ENCODE measurements at places on chromosomes 11 and 22.

DNA sequence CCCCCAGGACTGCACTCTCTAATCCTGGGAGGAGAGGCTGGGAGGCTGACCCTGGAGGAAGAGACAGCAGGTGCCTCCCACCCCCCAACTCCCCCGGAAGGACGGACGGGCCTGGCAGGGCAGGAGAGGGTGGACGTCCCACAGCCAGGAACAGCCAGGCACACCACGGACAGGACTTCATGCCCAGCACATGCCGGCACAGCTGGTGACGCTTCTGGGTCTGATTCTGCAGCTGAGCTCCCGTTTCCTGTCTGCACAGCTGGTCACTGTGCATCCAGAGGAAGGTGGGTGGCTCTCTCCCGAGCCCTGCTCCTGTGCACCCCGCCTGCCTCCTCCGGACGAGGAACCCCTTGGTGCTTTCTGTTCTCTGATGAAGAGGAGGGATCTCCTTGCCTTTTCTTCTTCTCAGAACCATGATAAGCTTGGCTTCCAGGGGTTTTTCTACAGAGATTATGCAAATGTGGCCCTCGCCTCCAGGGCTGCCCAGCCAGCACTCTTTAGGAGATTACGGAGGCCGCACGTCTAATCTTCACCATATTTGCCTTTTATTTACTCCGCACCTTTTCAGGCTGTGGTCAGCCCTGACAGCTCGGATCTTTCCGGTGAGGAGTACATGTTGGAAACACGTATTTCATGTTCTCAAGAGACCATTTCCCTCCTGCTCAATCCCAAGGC lies 1295.8 kb downstream of the BRD1 start:
- DNase-seq: no peak

DNA sequence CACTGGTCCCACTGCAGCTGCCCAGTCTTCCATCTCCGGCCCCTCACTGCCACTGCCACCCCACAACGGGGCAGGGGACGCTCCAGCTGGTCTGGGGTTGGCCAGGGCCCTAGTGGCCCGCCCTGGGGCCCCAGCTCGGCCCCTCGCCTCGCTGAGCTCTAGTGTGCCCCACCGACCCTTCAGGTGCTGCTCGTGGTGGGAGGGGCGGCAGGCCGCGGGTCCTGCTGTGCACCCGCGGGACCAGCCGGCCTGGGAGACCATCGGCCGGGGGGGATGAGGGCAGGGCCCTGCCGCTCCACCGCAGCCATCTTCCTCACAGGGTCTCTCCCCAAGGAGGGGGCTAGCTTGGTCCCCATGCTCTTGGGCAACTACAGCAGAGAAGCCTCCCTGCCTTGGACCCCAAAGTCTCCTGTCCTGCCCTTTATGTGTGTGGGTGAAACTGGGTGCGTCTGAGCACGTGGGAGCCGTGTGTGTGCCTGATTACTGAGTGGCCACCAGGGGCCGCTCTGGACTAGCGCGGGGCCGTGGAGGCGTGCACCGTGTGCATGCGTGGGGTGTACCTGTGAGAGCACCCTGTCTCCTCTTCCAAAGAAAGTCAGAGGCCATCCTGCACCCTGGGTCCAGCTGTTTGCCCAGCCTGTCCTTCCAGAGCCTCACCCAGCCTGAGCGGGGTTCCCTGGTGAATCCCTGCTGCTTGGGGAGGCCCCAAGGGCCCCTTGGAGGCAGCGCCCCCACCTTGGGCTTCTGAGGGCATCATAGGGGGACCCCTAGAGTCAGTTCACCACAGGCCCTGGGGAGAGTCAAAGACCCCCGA lies 6.0 kb upstream of the ACR start:
- peak; percentile 79 for DNase-seq

GRCh38 chr11:116927163-116927974 lies 89.9 kb upstream of the APOA1 start:
- no peak for DNase-seq

- no peak for DNase-seq
Measured at GRCh38 chr11:96781082-96781481, 391.3 kb downstream of the JRKL start.

GRCh38 chr11:86592047-86592591 lies 80.3 kb downstream of the ME3 start:
- DNase-seq: no peak

GRCh38 chr11:92711926-92712325 lies 257.5 kb upstream of the MTNR1B start:
- no peak for DNase-seq

DNA sequence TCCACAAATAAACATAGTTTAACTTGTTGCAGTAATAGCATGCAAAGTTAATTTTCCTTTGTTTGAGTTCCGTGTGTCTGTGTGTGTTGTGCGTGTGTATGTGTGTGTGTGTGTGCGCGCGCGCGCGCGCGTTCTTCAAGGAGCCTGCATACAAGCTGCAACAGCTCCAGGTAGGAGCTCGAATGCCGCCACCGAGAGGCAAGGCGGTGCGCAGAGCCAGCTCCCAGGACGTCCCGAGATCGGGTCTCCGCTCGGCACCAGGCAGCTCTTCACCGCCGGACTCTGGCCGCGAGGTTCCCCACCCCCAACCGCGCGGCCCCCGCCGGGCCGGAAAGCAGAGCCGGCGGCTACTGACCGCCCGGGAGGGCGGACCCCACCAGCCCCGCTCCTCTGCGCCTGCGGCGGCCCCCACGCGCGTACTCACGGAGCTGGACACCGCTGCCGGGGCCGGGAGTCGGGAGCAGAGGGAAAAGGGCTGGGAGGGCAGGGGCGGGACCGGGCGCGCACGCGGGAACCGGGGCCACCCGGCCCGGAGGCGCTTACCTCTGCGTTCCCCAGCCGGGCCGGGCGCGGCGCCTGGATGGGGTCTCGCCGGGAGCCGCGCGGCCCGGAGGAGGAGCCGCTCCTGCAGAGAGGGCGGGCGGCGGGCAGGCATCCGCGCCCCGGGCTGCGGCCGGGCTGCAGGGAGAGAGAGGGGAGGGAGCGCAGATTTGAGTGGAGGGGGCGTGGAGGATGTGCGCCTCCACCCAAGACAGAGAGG lies 40.4 kb upstream of the AKIP1 start:
- DNase-seq: peak; percentile 78

GRCh38 chr11:117189941-117190544 lies 9.1 kb upstream of the TAGLN start:
- DNase-seq: peak; percentile 80

DNA sequence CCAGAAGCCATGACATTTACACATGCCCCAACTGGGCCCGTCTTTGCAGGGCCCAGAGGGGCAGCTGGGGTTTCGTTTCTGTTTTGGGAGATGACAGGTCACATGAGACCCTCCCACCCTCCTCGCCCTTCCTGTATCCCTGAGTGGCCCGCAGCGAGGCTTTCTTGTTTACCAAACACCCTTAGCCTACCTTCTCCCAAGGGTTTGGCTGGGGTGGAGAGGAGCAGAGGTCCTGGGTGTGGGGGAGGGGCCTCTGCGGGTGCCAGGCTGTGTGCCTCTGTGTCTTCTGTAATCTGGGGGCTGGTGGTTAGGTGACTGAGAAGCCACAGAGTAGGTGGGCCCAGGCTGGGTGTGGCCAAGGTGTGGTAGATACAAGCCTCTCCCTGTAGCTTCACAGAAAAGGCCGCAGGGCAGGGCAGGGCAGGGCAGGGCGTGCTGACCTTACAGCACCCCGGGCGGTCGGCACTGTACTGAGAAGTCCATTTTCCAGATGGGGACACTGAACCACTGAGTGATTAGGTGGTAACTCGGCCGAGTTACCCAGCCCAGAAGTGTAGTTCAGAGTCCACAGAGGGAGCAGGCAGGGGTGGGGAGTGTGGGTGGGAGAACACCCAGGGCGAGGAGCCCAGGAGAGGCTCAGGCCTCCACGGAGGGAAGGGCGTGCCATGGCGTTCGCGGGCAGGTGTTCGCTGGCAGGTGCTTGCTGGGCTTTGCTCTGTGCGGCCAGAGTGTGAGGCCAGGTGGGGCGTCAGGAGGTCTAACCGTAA lies 8.7 kb downstream of the PRR5 start:
- peak; percentile 80 for DNase-seq

DNA sequence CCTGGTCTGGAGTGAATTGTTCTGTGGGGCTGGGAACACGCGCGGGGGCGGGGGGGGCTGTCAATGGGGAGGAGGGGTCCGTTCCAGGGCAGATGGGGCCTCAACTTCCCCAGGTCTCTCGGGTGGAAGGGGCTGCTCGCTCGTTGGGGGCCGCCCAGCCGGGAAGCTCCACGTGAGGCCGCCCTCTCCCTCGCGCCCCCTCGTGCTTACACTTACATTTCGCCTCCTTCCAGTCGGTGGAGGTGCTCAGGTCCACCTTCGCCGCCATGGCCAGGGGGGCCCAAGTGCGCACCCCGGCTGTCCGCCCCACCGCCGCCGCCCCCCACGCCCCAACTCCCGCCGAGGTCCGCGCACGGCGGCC lies 452 bp downstream of the MACROD1 start:
- no peak for DNase-seq

- DNase-seq: no peak
Measured at GRCh38 chr11:27111896-27112295, 71.3 kb downstream of the BBOX1 start.

DNA sequence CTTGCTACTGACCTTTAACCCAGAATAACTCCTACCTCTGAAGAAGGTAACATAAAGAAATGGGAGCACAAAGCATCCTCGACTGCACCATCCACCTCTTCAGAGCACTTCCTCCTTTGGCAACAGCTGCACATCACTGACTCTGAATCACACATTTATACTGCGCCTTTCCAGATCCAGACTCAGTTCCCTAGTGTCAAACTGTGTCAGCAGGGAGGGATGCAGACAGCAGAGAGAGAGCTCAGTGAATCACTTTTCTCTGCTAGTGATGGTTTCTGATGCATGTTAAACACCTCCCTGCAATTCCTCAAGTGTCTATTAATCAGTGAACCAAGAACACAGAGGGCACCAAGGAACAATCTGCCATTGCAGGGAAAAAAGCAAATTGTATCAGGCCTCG lies 118.9 kb downstream of the PLEKHA7 start:
- no peak for DNase-seq

Data from spleen (tissue), 13 donors.